Astrocyte of the spinal cord (primary cell): ENCODE measurements at places on chromosomes 6 and 20.

DNA sequence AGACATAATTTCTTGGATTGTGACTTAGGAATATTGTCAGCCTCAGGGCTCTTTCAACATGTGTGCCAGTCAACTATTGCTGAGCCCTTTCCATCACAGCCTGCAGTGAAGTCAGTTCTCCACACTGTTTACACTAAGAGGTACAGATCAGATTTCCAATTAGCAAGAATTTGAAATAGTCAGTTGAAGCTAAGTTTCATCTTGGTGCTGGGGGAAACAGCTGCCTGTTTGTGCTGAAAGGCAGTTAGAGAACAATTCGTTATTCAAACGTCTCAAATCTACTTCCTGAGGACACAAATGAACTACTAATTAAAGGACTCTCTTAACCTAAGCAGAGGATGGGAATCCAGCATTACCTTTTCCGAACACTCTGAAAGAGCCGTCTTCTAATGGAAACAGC is 25.9 kb downstream of the ADGRF1 start:
- DNase-seq: no peak

DNA sequence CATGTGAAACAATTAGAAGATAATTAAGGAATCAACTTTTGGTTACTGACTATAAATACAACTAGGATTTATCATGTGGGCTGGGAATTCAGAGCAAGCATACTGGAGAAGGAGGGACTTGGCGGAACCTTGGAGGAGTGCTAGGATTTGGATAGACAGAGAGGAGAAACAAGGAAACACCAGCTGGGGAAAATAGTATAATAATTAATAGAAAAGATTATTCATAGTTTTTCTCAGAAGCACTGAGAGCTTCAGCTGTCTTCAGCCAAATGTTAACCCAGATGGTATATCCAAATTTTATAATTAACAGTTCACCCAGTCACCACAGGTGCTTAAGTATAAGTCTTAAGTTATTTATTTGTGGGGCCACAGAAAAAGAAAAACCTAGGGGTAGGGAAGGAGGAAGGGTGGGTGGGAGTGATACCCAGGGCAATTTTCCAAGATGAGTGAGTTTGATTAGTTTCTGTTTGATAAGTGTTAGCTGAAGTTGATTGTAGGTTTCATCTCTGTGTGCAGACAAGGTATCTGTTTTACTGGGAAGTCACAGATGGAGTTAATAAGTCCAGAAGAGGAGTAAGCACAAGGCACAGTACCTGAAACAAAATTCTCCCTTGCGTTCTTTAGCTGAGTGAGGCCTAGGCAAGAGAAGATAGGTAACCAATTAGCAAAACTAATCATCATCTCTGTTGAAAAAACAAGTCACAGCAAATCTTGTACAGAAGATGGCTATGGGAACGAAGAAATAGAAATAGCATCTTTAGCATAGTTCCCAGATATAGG is 175.5 kb downstream of the TFAP2B start:
- DNase-seq: no peak

GRCh38 chr20:49724408-49725223 is 10.9 kb upstream of the B4GALT5 start:
- no peak for DNase-seq

- peak; percentile 97 for DNase-seq
Observed at GRCh38 chr6:42315991-42316970, 98.6 kb upstream of the MRPS10 start.
